CD4-positive, alpha-beta T cell treated with Interleukin-17A for 4 hours (primary cell): ENCODE measurements at places on chromosomes 7 and 10.

GRCh38 chr7:100089458-100090196 lies 858 bp downstream of the COPS6 start:
- no peak for DNase-seq

GRCh38 chr10:4687397-4687796 lies 138.6 kb upstream of the AKR1E2 start:
- no peak for DNase-seq

DNA sequence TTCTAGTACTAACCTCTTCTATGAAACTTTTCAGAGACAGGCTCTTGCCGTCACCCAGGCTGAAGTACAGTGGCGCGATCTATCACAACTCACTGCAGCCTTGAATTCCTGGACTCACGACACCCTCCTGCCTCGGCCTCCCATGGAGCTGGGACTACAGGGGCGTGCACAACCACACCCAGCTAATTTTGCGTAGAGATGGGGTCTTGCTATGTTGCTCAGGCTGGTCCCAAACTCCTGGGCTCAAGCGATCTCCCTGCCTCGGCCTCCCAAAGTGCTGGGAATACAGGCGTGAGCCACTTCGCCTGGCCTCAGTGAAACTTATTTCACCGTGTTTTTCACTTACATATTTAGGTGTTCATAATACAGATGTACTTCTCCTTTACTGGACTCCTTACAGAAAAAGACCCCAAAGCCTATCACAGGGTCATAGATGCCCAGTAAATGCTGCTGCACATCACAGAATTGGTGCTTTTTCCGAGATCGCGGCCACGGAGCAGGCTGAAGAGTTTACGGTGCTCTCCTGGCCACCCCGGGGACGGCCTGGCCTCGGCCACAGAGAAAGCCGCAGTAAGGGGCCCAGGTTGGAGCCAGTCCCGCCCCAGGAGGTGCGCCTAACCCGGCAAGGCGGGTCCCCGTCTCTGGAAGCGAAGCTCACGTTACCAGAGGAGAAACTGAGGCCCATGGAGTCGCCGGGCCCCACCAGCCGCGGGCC lies 595 bp downstream of the TBL2 start:
- no peak for DNase-seq

DNA sequence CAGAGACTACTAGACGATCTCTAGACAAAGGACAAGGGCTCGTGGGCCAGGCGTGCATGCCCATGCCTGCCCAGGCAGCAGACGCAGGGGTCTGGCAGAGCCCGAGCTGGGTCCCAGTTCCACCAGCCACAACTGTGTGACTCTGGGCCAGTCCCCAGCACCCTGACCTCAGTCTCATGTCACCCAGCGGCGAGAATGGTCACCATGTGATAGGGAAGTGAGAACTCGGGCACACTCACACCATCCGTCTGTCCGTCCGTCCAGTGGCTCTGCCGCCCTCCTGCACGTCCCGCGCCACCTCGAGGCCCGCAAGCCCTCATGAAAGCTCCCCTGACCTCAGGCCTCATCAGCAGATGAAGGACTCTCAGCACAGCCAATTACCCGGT lies 280.0 kb downstream of the ELFN1 start:
- DNase-seq = no peak
